ENCODE measurements at places on chromosomes 11 and 22.

DNA sequence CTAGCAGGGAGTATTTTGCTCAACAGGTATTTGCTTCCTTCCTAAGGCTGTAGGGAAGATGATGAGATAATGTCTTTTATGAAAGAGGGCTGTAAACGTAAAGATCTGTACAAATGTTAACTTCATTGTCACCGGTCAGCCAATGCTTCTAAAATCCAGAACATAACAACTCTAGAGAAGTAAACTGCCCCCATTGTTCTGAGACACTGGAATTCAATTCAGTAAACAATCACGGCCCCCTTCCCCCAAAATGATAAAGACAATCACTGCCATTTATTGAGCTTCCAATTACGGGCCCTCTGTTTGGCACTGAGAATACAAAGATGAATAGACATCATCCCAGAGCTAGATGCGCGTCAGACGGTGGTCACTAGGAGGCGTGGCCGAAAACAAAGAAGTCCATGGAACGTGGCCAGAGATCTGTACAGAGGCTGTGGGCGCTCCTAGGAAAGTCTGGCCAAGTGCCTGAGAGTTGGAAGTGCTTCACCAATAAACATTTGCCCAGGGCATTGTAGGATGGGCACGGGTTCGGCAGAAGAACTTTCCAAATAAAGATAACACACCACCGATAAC, 576 bp downstream of the TMEM258 start:
- peak; percentile 66 for DNase-seq

DNA sequence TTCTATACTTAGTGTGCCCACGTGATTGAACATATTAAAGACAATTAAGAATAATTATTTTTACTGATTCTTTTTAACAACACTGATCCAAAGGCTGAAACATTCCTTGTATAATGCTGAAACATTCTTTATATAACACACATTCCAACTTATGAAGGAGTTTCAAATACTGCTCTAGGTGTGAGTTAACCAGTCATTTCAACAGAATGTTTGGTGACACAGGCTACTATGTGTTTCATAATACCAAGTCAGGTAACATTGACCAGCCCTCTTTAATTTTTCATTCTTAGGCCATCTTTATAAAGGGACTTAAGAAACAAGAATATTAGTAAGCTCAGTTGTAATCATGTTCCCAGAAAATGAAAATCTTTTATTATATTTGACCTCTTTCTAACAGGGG, 136.6 kb downstream of the ELP4 start:
- DNase-seq = no peak

GRCh38 chr11:62665599-62666258, 617 bp downstream of the CSKMT start:
- peak; percentile 52 for DNase-seq

DNA sequence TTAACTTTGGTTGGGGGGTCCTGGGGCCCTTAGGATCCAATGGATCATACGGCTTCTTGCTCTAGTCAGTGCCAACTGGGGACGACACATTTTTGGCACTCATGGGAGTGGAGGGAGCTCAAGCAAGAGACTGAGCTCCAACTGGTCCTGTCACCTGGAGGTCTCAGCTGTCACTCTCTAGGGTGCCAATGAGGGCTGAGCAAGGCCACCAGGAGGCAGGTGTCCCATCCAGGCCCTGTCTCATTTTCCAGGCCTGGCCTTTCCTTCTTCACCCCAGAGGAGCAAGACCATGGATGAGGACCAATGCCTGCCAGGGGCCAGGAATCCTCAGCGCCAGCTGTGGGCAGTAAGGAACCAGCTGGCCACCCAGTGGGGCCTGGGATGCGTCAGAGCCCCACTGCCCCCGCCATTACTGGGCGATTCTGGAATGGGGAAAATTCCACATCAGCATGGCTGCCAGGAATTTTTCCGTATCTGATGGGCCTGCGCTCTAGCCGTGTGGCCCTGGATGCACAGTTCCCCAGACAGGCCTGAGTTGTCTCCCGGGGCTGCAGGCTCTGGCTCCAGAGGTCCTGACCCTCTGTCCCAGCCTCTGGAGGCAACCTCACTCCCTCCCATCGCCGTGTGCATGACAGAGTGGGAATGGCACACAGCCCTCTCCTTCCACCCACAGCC, 669 bp upstream of the GAL3ST1 start:
- no peak for DNase-seq

DNA sequence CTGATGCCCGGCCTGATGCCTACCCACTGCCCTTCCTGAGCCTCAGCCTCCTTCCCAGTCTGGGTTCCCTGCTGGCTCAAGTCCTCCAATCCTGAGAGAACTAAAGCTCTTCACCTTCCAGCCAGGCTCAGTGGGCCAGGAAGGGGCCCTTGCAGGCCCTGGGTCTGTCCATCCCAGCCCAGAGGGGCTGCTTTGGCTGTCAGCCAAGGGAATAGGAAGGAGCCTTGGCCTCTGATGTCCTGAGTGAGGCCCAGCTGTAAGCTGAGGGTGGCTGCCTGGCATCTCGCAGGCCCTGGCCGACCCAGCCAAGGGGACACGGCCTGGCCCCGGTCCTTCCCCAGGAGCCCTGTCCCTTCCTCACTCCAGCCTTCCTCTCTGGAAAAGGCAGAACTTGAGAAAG, 83.4 kb downstream of the DHCR7 start:
- no peak for DNase-seq

DNA sequence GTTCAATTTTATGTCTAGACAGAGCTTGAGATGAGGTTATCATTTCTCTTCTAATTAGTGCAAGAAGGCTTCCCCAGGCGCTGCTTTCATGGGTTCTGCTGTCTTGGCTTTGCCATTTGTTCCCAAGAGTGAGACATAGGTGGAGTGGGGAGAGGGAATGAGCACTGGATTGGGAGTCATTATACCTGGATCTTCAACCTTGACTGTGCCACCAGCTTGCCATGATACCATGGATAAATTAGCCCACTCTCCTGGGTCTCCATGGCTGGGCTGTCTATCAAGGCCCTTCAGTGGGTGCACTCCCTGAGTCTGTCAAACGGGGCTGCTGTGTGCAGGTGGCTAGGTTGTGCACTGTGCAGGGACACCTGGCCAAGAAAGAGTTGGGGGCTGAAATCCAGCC, 15.6 kb upstream of the NECTIN1 start:
- no peak for DNase-seq

GRCh38 chr22:25334162-25334490, 114.7 kb downstream of the CRYBB2 start:
- DNase-seq = peak; percentile 97

DNA sequence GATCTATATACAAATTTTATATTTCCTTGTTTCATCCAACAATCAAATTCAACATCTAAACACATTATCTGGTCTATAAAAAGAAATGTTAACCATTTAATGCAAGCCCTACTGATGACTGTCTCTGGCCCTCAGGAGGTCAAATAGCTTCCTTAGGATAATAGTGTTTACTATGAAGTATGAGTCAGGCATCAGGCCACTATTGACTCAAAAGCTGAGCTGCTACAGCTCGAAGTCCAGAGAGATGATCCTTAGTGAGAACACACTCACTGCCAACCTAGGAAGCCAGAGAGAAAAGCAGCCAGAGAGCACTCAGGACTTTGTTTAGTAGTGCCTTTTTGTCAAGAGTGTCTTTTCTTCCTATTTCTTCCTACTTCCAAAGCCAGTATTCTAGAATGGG, 171.8 kb downstream of the SOX6 start:
- no peak for DNase-seq

GRCh38 chr22:50294319-50294656, 13.2 kb downstream of the PLXNB2 start:
- no peak for DNase-seq

DNA sequence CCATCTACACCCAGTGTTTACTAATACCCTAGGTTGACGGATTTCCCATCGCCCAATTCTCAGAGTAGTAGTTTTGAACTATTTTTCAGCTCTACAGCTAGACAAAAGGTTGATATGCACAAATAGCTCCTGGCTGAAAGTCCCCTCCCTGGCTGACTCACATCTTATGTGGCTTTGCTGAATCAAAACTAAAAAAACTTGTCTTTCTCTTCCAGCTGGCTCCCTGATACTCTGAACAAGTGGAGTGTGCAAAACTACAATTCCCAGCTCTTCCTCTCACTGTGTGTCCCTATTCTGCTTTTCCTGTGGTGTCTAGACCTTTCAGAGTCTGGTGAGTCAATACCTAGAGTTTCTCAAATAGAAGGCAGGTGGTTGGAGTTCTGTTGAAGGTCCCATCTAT, 12.7 kb upstream of the LARGE1 start:
- no peak for DNase-seq

DNA sequence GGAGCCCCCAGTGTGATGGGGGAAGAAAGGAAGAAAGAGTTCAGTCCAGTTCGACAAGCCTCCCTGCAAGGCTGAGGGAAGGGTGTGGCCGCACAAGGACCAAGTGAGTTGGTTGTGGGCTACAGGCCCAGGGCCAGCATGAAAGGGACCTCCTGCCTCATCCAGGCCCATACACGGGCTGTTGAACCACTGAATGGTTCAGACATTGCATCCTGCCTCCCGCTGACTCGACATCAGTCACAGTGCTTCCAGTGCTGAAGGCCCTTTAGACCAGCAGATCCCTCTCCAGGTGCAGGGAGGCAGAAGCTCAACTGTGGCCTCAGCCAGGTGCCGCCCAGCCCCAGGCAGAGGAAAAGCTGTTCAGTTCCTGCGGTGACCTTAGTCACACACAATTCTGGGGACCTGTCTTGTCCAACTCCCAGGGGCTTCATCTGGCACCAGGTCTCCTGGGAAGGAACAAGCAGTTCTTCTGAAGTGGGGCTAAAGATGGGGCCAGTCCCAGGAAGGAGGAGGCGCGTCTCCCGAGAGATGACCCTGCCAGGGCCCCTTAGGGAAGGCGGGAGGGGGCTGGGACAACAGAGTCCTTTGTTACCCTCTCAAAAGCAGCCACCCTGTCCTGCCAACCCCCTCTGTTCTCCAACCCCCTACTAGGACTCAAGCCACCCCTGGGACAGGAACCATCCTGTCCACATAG, 6.6 kb downstream of the ARRB1 start:
- no peak for DNase-seq

GRCh38 chr11:15199693-15200092, 85.0 kb downstream of the INSC start:
- DNase-seq = no peak

- DNase-seq = no peak
Observed at GRCh38 chr11:31656051-31656450, 146.5 kb downstream of the ELP4 start.

DNA sequence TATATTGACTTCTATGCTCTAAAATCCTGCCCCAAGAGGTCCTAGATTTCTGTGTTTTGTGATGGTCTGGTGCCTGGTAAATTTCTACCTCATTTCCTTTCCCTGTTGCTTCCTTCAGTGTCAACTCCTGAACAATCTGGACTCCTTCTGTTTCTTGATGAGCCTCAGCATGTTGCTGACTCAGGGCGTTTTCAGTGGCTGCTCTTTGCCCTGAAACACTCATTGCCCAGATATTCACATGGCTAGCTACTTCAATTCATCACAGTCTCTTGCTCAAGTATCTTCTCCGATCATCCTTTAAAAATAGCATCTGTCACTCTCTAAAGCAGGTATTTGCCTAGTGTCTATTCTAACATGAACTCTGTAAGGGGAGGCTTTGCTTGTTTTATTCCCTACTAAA, 526.3 kb upstream of the RAG2 start:
- no peak for DNase-seq

GRCh38 chr22:43173566-43173965, 13.4 kb downstream of the TTLL12 start:
- no peak for DNase-seq

DNA sequence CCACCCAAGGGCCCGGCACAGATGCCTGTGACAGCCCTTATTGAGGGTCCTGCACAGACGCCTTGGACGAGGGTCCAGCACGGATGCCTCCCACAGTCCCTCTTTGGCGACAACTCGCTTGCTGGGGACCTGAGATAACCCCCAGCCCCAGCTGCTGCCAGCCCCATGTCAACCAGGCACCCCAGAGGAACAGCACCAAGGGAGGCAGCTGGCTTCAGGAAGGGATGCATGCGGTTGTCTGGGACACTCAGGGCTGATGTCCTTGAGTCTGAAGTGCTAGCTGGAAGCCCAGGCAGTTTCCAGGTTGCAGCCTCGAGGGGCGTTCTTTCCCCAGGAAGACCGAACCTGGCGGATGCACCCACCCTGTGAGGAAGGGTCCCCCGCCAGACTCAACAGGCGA, 33.8 kb downstream of the MOB2 start:
- no peak for DNase-seq

GRCh38 chr11:124536520-124536919, 6.9 kb downstream of the OR8B12 start:
- DNase-seq = no peak

GRCh38 chr11:61766353-61766841, 14.0 kb downstream of the MYRF start:
- no peak for DNase-seq

DNA sequence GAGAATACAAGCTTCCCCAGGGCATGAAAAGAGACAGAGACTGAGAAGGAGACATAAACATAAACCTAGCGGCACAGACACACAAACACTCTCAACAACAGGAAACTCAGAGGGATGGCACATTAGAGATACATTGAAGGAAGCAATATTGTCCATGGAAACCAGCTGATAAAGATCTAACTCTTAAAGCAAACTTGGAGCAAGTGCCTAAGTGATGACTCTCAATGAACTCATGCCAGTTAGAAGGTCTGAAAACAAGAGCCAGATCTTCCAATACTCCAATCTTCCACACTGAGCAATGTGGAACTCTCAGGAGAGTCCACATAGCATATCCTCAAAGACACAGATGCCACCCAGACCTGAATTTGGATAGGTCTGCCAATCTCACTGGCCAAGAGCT, 168.8 kb upstream of the ISX start:
- no peak for DNase-seq

- DNase-seq = peak; percentile 95
Observed at GRCh38 chr11:9663699-9664275, at the start of gene SWAP70. TSS of gene SWAP70 (plus strand) at chr11:9664077. CDS start at chr11:9664180, 103 bp downstream.

GRCh38 chr11:75656044-75656727, 12.7 kb downstream of the MAP6 start:
- DNase-seq = no peak

DNA sequence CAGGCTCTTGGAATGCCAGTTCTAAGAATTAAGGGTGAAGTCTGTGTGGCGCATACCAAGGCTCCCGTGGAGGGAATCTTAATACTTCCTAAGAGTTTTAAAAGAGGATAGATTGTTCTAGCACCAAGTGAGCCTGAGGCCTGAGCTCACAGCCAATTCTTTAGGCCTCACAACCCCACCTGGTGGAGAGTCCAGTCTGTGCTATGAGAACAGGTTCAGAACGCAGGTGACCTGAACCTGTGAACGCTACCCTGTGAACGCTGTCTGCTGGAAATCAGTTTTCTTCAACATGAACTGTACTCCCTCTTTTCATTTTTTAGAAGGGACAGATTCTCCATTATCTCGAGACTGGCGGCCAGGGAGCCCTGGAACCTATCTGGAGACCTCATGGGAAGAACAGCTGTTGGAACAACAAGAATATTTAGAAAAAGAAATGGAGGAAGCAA, 43.2 kb upstream of the DLAT start:
- DNase-seq = peak; percentile 69

Measured in endothelial cell (in vitro differentiated cells).